T-cell (primary cell): ENCODE measurements at places on chromosomes 1 and 21. TPM values are rescaled to one million over a fixed set of nuclear protein-coding genes. Genes with fewer than 3 reads are reported as not detected.

DNA sequence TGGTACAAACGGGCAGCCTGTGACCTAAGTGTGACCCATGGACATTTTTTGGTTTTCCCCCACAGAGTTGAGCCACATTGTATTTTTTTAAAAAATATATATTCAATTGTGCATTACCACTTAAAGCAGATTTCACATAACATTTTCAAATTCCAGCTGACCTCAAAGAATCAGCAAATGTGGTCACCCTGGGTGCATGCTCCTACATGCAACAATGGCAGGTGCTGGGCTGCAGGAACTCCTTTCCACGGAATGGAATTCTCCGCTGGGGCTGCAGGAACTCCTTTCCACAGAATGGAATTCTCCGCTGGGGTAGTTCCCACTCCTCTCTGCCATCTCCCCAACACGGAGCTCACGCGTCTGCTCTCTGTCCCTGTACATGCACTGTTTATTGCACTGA is 68.7 kb downstream of the MAP10 start:
- no peak overlapping the region for H3K4me3 ChIP-seq
- no peaks in the 10 kb centered on the region for H3K27me3 ChIP-seq
- no peak for DNase-seq
- H3K4me1 ChIP-seq = no peaks in the 10 kb centered on the region

DNA sequence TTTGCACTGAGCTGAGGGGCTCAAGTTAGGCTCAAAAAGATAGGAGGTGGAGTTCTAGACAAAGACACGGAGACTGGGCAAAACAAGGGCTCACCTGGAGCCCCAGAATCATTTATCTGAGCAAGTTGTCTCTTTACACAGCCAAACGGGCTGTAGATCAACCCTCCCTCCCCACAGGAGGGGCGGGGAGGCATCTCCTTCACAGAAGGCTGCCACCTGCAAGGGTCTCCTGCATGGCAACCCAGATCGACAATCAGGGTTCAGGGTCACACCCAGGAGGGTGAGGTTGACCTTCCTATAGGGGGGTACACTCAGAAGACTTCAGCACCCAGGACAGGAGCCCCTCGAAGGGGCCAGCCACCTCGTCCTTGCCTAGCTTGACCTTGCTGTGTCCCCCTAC is 84.0 kb downstream of the CD247 start:
- H3K27me3 ChIP-seq = no peaks in the 10 kb centered on the region
- peaks cover 35% of the 10 kb centered on the region for H3K4me1 ChIP-seq
- H3K27ac ChIP-seq = peak overlapping the region; percentile 27
- DNase-seq = no peak
- H3K36me3 ChIP-seq = peaks cover 94% of the 10 kb centered on the region
- no peak overlapping the region for H3K4me3 ChIP-seq

GRCh38 chr1:182192966-182193365 is 131.5 kb upstream of the ZNF648 start:
- no peak overlapping the region for H3K27ac ChIP-seq
- H3K4me1 ChIP-seq = no peaks in the 10 kb centered on the region
- H3K27me3 ChIP-seq = no peaks in the 10 kb centered on the region
- no peak for DNase-seq

DNA sequence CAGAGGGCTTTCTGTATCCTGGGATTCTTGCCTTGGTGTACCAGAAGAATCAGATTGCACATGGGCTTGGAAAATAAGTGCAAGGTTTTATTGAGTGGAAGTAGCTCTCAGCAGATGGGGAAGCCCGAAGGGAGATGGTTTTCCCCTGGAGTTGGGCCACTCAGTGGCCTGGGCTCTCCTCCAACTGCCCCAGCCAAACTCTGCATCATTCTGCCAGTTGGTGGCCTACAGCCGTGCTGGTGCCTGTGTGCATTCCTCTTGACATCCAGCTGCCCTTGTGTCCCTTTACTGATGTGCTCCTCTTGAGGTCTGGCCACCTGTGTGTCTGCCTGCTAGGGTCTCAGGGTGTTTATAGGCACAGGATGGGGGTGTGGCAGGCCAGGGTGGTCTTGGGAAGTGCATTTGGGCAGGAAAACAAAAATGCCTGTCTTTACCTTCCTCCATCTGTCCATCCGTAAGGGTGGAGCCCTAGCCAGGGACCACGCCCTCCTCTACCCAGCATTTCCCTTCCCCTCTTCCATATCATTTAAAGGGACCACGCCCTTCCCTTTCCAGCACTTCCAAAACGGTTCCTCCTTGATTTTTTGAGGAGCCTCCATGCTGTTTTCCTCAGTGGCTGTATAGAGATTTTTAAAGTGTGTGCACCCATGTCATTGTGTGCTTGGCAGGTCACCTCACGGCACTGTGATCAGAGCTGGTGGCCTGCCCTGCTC is 18.9 kb downstream of the SNAP47 start:
- H3K36me3 ChIP-seq = peaks cover 31% of the 10 kb centered on the region
- H3K27ac ChIP-seq = no peak overlapping the region
- H3K27me3 ChIP-seq = no peaks in the 10 kb centered on the region
- DNase-seq = no peak
- H3K4me3 ChIP-seq = no peak overlapping the region

GRCh38 chr1:41730806-41731205 is 187.9 kb downstream of the HIVEP3 start:
- peaks cover 2% of the 10 kb centered on the region for H3K27me3 ChIP-seq
- no peaks in the 10 kb centered on the region for H3K36me3 ChIP-seq
- no peak overlapping the region for H3K4me3 ChIP-seq
- DNase-seq = no peak
- H3K4me1 ChIP-seq = peaks cover 35% of the 10 kb centered on the region

DNA sequence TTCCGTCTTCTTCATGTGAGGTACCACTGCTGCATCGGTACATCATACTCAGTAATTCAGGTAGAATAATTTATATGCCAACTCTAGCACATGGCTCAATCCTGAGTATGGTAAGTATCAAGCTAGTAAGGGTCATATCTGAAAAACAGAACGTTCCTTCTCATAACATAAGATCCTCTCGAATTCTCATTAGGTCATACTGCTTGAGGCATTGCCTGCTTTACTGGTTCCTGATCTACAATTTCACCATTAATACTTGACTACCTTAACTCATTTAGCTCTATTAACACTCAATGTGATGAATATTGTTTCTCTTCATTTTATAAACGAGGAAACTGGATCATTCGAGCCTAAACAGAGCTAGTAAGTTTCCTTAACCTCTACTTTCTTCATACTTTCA is 871.6 kb downstream of the BRINP3 start:
- no peak for DNase-seq
- no peak overlapping the region for H3K27ac ChIP-seq
- no peak overlapping the region for H3K4me3 ChIP-seq
- H3K36me3 ChIP-seq = no peaks in the 10 kb centered on the region
- H3K4me1 ChIP-seq = no peaks in the 10 kb centered on the region

GRCh38 chr1:14826172-14826636 is 227.7 kb downstream of the KAZN start:
- H3K4me3 ChIP-seq = no peak overlapping the region
- H3K27ac ChIP-seq = no peak overlapping the region
- H3K4me1 ChIP-seq = no peaks in the 10 kb centered on the region
- no peak for DNase-seq
- H3K36me3 ChIP-seq = no peaks in the 10 kb centered on the region

DNA sequence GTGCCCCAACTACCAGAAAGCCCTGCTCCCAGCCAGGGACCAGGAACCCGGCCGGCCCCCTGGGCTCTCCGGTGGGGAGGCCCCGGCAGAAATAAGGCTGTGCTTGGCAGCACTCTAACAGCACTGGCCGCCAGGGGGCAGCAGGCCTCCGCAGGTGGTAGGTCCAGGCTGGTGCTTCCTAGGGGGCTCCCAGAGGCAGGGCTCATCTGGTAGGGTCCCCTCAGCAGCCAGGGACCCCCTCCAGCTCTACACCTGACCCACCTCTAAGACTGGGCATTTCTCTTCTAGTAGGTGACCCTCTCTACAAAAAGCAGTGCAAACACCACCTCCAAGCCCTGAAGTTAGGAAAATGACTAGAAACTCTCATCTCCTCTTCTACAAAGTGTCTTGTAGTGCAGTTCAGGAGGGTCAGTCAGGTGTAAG is 85.6 kb downstream of the STUM start:
- H3K27ac ChIP-seq = peak overlapping the region; percentile 56
- H3K27me3 ChIP-seq = no peaks in the 10 kb centered on the region
- DNase-seq = peak; percentile 68

LORICRIN gene
- not detected for total RNA-seq

DNA sequence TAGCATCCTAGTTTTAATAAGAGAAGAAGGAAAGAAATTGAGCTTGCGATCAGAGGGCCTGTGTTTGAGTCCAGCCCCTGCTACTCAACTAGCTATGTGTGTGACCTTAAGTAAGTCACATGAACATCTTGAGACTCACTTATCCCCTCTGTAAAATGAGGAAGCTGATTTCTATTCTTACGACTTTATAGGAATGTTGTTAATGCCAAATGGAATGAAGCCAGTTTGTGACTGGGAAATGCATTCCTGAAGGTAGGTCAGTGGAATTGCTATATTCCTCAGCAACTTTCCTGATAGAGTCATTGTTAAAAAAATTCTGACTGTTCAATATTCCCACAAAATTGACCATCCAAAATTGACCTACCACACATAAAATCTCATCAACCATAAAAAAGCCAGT is 14.9 kb downstream of the FASLG start:
- no peaks in the 10 kb centered on the region for H3K27me3 ChIP-seq
- no peak overlapping the region for H3K27ac ChIP-seq
- no peak for DNase-seq
- H3K36me3 ChIP-seq = no peaks in the 10 kb centered on the region

DNA sequence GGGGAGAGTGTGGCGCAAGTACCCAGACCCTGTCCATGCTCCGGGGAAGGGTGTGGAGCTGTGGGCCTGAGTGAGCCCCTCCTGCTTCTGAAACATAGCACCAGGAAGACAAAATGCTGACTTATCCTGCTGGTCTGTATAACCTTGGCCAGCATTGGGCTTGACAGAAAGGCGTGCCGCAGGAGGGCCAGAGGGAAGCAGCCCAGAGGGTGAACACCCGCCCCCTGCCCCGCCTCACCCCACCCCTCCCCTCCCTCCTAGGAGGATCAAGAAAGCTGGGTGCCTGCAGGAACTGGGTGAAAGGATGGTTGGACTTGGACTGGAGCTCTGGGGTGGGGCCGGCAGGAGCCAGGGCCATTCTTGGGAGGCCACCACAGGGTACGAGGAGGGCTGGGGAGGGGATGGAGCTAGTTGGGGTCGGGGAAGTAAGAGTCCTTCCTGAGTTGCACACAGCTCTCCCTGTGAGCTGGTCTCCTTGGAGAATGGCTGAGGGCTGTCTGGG is 27.1 kb downstream of the PTPRF start:
- no peak overlapping the region for H3K4me3 ChIP-seq
- H3K4me1 ChIP-seq = no peaks in the 10 kb centered on the region
- no peak overlapping the region for H3K27ac ChIP-seq
- no peaks in the 10 kb centered on the region for H3K27me3 ChIP-seq

GRCh38 chr1:31373056-31373896 is at the start of gene FABP3:
Gene FABP3, minus strand, starts transcription at chr1:31373076. Its CDS starts 62 bp downstream, at chr1:31373014.
- H3K4me3 ChIP-seq = peak within 1 kb of the TSS; percentile 83
- H3K27me3 ChIP-seq = peaks cover 15% of the 10 kb centered on the region
- no peak for DNase-seq
- H3K4me1 ChIP-seq = peaks cover 13% of the 10 kb centered on the region
- no peaks in the 10 kb centered on the region for H3K36me3 ChIP-seq

- no peak for DNase-seq
- H3K36me3 ChIP-seq = no peaks in the 10 kb centered on the region
- no peak overlapping the region for H3K27ac ChIP-seq
- no peaks in the 10 kb centered on the region for H3K27me3 ChIP-seq
- H3K4me3 ChIP-seq = no peak overlapping the region
- H3K4me1 ChIP-seq = no peaks in the 10 kb centered on the region
Observed at GRCh38 chr1:8980656-8981055, 35.0 kb downstream of the CA6 start.

DNA sequence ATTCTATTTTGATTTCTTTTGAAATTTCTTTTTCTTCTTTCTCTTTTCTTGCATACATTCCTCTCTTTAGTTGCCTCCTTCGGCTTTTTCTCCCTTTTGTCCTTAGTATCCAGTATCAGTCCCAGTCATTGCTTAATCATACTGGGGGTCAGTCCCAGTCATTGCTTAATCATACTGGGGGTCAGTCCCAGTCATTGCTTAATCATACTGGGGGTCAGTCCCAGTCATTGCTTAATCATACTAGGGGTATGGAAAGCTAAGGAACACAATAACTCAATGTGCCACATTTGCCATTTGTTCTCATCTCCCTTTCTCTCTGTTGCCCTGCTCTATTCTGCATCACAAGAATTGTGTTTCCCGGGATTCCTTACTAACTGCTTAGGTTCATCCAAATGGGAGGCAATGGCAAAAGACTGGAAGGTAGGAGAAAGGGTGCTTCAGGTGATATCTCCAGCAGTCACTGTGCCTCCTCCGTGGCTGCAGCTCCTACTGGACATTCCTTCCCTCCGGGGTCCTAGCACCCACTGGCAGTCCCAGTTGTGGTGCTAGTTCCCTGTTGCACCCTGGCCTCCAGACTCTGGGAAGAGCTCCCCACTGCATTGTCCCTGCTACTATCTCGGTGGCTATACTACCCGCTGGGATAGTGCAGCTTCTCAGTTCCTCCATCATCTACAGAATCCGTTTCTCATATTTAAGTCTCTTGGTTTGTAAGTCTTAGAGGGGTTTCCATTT is 32.6 kb upstream of the LAMC1 start:
- H3K27ac ChIP-seq = no peak overlapping the region
- H3K36me3 ChIP-seq = no peaks in the 10 kb centered on the region
- H3K27me3 ChIP-seq = peaks cover 3% of the 10 kb centered on the region
- no peak for DNase-seq
- H3K4me1 ChIP-seq = no peaks in the 10 kb centered on the region

RBP7 gene
- total RNA-seq = not detected

CLCNKA gene
- not detected for total RNA-seq

DCLRE1B gene
- total RNA-seq = 5.6 TPM

- H3K4me3 ChIP-seq = no peak overlapping the region
- no peaks in the 10 kb centered on the region for H3K27me3 ChIP-seq
- no peaks in the 10 kb centered on the region for H3K36me3 ChIP-seq
- no peaks in the 10 kb centered on the region for H3K4me1 ChIP-seq
Observed at GRCh38 chr21:26445440-26445839, 127.6 kb downstream of the CYYR1 start.

DNA sequence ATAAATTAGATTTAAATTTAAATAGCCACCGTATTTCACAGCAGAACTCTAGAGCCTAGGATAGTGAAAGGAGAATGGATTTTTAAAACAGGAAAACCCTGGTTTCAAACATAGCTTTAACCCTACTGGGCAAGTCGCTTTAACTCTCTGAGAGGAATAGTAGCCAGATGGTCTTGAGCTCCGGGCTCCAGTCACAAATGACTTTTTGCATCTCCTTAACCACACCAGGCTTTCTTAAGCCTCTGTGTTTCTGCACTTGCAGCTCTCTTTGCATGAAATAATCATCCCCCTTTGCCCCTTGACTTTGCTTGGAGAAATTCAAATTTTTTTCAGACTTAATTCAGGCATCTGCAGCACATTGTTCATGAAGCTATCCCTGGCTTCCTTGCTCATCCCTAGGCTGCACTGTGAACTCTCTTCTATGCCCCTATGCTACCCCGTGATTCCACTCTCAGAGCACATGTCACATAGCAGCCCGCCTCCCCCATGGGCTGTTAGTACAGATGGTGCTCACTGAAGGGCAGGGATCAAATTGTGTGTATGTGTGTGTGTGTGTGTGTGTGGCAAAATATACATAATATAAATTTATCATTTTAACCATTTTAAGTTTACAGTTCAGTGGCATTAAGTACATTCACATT is 68.8 kb upstream of the DAB1 start:
- no peak for DNase-seq
- H3K4me3 ChIP-seq = no peak overlapping the region
- no peaks in the 10 kb centered on the region for H3K36me3 ChIP-seq

AK5 gene
- total RNA-seq = 13.9 TPM
